Stimulated activated CD8-positive, alpha-beta memory T cell treated with anti-CD3 and anti-CD28 coated beads, Interleukin-7, amount 100 ng/mL, for 1 hour (primary cell): ENCODE measurements at places on chromosomes 2 and 18.

- no peak for DNase-seq
Measured at GRCh38 chr2:9110893-9111569, 95.6 kb upstream of the ASAP2 start.

GRCh38 chr2:1607971-1608688 is 136.2 kb downstream of the PXDN start:
- DNase-seq, result no peak

DNA sequence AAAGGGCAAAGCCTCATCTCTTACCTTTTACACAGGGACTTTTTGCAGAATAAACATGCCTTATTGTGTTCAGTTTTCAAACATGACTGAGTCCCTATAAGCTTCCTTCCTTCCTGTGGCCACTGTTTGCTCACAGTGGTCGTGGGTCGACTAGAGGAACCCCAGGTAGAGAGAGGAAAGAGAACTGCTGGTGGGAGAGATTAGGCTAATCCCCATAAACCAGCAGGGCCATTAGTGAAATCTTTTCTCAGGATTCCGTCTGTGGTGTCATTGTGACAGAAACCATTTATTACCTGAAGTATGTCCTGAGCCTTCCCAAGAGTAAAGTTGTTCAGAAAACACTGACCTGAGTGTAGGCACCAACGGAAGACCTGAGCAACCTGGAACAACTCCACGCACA is 21.3 kb upstream of the BOD1L2 start:
- DNase-seq, result no peak

DNA sequence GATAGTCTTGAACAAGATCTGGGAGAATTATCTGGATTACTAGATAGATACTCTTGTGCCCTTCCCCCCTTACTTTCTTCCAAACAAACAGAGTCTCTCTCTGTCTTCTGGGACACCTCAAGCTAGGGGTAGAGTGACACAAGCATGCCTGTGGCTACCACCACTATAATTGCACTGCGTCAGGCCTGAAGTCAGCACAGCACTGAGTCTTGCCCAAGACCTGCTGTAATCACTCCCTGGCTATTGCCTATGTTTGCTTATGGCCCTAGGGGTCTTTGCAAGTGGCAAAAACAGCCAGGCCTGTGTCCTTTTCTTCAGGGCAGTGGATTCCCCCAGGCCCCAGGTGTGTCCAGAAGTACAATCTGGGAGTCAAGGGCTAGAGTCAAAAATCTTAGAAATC is 106.6 kb downstream of the SLC5A7 start:
- no peak for DNase-seq

DNA sequence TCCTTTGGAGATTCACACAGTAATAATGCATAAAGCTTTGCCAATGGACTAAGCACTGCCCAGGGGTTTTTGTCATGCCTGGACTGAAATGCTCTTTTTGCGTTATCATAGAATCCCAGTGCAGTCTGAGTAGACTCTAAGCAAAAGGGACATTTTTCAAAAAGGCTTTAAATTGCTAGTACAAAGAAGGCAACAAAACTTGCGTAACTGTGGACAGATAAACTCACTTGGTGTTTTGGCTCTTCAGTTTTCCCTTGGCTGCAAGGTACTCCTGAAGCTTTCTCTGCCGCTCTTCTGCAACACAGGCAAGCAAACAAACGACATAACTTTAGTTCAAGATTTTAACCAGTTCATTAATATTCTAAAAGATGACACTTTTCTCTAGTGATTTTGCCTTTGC is 2.1 kb downstream of the CKAP2L start:
- DNase-seq, result no peak

DNA sequence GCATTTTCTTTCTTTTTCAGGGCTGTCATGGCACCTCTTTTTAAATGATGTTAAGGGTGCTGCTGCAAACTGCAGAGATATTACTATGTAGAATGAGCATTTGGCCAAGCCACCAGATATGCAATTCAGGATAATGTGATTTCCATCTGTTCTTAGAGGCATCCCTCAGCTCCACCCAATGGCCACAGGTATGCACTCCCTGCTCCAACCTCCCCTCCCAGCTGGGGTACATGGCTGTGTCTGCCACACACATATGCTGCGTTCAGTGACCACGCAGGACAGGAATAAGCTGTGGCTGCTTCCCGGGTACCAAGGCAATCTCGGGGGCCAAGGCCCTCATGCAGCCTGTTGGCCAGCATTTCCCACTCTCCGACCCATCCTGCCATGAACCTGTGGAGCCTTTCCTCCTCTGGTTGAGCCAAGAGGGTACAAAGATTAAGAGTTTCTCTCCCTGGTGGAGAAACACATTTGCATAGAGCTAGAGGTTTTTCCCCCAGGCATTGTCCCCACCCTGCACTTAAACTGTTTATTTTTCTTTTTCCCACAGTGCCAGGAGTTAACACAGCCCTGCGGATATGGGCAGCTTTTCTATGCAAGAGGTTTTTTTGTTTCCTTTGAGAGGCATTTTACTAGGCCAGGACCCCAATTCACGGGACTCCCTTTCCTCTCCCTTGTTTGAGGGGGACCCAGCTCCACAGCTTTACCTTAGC is 147.0 kb downstream of the GCA start:
- no peak for DNase-seq

DNA sequence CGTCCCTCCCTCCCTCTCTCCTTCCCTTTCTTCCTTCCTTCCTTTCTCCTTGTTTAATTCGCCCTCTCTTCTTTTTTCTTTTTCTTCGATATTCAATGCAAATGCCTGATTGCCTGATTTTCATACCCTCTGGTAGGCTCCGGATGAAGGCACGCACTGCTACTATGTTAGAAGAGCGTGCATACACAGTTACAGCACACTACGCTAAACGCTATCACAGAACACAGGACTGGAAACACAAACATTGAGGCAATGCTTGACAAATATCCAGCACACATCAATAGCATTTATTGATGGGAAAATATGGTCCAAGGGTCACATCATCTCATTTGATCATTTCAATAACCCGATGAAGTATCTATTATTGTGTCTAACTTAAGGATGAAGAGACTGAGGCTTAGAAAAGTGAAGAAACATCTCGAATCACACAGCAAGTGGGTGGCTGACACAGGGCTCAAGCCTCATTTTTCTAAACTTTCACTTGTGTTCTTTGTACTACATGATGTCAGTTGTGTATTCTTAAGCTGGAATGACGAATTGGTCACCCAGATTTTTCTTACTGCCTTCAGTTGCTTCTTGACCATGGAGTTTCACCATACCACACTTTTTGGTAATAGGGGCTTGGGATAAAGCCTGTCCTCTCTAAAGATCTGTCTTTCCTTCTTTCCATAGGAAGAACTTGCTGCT is 101.8 kb downstream of the TRIB2 start:
- DNase-seq, result no peak

GRCh38 chr18:424071-424661 is 76.3 kb downstream of the COLEC12 start:
- no peak for DNase-seq

DNA sequence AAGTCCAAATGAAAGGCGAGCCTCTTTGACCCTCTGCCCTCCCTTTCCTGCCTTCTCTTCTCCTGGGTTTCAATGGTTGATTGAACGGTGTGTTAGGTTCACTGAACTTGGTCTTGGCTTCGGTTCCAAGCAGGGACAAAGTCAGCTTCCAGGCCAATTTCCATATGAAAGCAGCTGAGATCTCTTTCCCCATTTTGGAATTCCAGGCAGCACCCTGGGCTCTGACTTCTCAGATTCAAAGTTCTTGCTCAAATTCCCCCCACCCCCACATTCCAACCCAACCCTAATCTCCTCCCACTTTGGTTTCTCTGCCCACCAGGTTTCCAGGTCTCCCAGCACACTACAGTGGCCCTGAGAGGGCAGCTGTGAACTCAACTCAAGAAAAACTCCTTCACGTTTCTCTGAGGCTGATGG is 231.0 kb downstream of the INSIG2 start:
- DNase-seq, result no peak

DNA sequence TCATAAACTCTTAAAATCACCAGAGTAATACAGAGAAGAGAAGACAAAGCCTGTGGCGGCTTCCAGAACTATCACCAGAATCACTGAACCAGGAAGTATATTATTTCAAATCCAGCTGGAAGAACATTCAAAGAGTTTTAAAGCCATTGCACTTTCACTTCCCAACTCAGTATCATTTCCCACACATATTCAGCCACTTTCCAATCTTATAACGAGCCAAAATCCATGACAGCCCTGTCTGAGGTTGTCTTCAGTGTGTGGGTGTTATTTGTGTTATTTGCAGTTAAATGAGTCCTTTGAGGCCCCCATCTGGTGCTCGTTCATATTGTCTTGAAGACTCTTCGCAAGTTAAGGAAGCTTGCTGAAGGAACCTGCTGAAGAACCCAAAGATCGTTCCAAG is 559.9 kb downstream of the TSN start:
- no peak for DNase-seq

GRCh38 chr18:13625355-13625754 is 101.0 kb downstream of the FAM210A start:
- DNase-seq, result no peak

- DNase-seq, result no peak
Measured at GRCh38 chr2:50084086-50084843, 930.0 kb upstream of the FSHR start.

DNA sequence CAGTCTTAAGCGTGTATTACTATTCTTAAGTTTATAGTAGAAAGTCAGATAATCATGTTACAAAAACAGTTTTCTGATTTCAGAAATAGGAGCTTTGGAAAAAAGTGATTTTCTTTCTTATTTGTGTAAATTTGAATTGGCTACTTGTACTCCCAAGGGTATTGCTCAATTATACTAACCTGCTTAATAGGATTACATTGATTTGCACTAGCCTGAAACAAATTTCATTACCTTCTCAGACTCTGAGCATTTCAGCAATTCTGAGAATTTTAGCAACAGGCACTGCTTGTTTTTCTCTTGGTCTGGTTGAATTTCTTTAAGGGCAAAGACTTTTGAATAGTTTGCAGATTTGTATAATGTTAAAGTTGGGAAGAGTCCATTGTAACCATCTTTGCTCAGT is 87.2 kb upstream of the NXPH2 start:
- DNase-seq, result no peak

DNA sequence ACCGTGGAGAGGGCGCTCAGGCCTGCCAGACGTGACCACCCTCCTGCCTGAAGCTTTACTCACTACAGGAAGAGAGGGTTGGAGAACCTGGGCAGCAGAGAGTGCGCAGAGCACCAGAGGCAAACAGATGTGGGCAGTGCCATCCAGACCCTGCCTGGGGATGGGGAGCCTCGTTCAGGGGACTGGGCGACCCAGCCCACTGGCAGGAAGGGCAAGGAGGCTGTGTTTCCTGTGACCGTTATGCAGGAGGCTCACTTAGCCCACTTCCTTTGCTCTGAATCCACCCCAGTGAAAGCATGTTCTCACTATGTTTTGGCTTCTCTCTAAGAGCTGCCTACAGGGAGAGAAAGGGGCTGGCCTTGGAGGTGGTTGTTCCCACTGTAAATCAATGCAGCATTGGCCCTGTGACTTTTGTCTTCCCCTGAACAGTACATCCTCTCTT is 23.0 kb upstream of the ACKR3 start:
- no peak for DNase-seq

DNA sequence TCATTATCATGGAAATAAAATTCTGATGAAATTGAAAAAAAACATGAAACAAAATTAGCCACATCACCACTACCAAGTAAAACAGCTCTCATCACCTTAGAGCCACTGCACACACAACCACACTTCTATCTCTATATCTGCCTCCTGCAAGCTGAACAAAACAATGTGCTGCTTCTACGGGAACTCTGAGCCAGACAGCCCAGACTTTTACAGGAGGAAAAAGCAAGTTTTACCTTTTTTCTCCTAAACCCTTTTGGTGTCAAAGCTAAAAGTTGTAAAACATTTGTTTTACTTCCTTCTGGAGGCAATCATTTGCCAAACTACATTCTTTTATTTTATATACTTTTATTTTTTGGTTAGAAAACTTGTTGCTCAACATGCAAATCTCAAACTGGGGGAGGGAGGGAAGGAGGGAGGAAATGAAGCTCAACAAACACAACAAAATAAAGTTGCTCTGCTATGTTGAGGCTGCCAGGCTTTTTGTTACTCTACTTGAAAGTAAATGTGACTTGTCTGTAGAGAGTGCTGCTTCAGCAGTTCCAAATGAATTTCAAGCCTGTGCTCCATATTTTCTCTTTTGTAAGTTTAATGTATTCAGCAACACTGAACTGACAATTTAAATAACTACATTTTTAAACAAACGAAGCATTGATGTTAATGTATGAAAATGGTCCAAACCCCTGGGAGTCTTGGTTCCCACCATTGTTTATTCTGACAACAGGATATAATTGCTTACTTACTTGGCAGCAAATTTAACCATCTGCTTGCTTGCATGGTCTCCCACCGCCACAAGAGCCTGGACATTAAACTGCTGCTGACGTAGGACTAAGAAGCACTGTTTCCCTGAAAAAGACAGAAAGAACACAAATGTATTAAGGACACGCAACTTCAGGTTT is 24.5 kb downstream of the DARS1 start:
- no peak for DNase-seq

DNA sequence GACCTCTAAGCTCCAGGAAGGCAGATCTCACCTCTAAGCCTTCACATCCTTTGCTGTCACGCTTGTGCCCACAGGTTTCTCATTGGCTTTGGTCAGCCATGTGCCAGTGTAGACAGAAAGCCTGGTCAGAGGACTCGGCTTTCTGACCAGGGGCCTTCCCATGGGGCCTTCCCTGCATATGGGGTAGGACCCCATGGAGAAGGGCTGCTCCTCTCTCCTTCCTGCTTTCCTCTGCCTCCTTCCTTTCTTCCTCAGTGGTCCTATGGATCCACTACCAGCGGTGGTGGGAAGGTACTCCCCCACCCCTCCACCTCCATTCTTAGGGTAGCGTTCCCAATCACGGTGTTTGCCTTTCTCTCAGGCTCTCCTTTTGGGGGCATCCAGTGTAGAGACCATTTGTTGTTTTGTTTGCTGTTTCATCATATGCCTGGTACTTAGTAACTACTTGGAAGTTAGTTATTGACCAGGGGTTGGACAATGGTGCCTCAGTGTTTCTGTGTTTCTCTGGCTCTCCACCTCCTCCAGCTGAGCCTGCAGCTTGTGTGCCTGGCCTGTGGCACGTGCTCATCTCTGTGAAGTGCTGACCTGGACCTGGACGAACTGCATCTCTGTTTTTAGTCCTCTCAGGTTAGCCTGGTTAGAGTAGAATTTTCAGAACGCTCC is 71.6 kb downstream of the ZNF407 start:
- no peak for DNase-seq

GRCh38 chr2:41000906-41001305 is 549.0 kb upstream of the SLC8A1 start:
- no peak for DNase-seq

DNA sequence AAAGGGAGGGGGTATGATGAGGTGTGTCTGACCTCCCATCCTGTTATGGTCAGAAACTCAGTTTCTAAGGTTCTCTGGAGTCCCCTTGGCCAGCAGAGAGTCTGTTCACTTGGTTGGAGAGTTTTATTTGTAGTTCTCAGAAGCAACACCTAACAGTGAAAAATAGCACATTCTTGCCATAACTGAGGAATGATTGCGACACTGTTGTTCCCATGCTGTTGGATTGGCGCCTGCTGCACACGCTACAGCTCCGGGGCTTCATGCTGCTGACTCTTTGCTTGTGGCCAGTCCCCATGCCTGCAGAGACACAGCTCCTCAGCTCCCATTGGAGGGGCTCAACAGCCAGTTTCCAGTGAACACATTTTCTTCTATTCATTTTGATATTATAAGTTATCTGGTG is 42.1 kb downstream of the TPGS2 start:
- DNase-seq, result no peak

- no peak for DNase-seq
Measured at GRCh38 chr2:160492401-160493226, 993 bp downstream of the RBMS1 start.

GRCh38 chr2:86045541-86045940 is 60.1 kb downstream of the POLR1A start:
- DNase-seq, result no peak
